Stimulated activated CD4-positive, alpha-beta T cell treated with anti-CD3 and anti-CD28 coated beads, Interleukin-12 subunit alpha, Interleukin-12 subunit beta, amount 100 ng/mL, for 24 hours (primary cell): ENCODE measurements at places on chromosomes 7 and 10.

DNA sequence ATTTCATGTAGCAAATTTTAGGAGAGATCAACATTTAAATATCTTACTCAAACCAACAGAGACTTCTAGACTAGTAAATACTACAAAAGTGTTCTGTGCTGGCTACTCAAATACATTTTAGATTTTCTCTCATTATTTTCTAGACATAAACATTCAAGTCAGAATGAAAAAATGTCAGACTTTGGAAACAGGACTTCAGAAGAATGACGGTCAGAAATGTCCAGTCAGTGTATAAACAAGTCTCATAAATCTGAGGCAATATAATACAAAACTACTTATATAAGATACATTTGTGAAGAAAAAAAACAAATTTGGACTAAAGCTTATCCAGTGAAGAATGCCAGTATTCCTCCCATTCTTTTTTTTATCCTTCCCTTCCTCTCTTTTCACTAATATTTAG, 25.9 kb downstream of the RNLS start:
- no peak for DNase-seq

DNA sequence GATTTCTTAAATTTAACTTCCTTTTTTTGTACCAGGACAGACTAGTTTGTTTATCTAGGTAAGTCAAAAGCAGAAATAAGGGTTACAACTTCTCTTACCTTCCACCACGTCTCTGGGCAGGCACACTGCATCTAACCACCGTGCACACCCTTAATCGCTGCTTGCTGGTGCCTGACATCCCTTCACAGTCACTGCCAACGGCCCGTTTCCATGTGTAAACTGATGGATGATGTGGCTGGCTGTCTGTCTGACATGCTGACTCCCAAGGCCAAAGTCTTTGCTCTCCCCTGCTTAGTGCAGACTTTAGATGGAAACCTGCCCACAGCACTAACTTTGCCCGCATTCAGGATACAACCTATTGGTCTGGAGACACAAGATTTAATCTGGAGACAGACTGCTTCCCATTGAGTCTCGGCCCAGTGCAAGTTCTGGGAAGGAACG, 1.1 kb downstream of the TMEM273 start:
- DNase-seq = no peak

GRCh38 chr7:24521917-24522623, 51.2 kb upstream of the PALS2 start:
- DNase-seq = no peak

DNA sequence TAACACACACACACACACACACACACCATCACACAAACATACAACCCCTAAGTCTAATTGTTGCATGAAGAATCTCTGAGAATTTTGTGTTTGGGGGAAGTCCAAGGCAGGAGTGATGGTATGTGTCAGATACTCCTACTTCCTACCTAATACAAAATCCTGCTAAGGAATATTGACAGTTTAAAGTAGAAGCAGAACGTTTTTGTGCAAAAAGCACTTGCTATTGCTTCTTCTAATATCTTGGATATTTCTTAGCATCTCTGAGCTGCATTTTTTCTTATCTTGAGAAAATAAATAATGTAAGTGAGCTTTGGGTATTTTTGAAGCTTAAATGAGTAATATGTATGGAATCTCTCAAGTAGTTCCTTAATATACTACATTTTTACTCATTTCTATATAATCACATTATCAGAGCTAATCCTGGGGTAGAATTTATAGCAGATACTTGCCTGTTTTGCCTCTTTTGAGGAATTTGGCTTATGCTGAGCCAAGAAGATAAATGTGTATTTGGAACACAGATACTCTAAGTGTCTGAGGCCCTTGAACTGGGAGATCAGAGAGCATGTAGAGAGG, 212.3 kb downstream of the DKK1 start:
- no peak for DNase-seq

- DNase-seq = no peak
Measured at GRCh38 chr10:66828957-66829356, 96.9 kb upstream of the LRRTM3 start.

DNA sequence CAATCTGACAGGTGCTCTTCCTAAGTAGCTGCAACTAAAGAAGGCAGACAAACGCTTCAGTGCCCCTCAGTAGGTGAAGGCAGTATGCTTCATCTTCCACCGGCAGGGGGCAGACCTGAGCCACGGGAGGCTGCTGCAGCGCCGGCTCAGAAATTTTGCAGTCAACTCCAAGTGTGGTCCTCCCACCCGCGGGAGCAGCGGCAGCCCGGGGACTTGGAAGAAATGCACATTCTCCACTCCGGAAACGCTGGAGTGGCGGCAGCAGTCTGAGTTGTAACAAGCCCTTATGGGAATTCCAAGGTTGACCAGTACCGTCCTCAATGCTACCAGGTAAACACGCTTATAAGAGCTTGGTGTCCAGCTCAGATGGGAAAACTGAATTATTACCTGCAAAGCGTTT, 3.4 kb downstream of the IGFBP3 start:
- DNase-seq = peak; percentile 75
